ENCODE measurements at places on chromosomes 12 and 14.

GRCh38 chr14:74301594-74302151 is 1.1 kb downstream of the ABCD4 start:
- DNase-seq, result no peak

DNA sequence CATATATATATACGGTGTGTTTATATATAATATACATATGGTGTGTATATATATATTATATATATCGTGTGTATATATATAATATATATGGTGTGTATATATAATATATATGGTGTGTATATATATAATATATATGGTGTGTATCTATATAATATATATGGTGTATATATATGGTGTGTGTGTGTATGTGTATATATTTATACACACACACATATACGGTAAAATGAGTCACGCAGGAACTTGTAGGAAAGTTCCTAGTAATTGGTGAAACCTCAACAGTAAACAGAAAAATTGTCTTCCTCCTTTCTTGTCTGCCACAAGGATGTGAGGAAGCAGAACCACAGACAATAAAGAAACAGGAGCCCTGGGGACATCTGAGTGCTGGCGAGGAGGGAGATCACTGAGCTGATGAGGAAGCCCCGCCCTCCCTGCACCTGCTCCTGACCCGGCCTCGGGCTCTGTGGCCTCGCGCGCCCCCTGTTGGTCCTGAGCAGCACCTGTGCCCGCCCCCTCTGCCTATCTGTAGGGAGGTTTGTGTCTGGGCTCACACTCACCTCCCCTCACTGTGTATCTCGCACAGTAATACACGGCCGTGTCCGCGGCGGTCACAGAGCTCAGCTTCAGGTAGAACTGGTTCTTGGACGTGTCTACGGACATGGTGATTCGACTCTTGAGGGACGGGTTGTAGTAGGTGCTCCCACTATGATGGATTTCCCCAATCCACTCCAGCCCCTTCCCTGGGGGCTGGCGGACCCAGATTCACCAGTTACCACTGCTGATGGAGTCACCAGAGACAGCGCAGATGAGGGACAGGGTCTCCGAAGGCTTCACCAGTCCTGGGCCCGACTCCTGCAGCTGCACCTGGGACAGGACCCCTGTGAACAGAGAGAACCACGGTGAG is 1079.4 kb downstream of the TMEM121 start:
- DNase-seq, result no peak

DNA sequence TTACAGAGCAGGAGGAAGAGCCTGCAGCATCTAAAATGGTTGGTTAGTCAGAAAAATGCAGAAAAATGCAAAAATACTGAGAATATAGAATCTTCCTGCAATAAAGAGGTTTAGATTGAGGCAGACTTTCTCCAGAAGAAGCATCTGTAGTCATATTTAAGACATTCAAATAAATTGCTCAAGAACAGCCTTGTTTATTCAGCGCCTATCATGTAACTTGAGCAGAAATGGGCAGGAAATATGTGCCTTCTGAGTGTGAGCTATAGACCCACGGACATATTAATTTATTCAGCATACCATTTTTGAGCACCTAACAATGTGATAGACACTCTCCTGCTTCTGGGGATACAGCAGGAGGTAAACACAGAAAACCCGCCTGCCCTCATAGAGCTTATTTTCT is 102.0 kb upstream of the HIF1A start:
- no peak for DNase-seq

DNA sequence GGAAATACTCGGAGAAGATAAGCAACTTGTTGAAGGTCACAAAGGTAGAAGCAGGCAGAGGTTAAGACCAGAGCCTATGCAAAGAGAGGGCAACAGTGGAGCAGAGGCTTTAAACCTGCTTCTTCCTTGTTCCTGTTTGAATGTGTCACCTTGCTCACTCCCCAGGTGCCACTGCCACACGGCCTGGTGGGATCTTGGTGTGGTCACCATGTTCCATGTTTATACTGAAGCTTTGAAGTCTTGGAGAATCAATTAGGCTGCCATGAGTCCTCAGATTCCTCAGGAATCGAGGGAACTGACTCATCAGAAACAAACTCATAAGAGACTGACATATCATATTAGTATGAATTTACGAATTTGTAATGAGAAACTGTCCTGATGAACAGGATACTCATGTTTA is 46.8 kb downstream of the IQSEC3 start:
- DNase-seq, result no peak

DNA sequence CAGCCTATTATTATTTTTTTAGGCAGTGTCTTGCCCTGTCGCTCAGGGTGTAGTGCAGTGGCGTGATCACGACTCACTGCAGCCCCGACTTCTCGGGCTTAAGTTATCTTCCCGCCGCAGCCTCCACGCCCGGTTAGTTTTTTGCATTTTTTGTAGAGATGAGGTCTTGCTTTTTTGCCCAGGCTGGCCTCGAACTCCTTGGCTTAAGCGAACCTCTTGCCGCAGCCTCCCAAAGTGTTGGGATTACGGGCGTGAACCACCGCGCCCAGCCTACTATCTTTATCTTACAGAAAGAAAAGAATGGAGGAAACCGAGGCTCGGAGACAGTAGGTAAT is 507 bp upstream of the PTPN11 start:
- DNase-seq, result no peak

All from fibroblast of villous mesenchyme (primary cell).